Activated CD4-positive, alpha-beta T cell treated with anti-CD3 and anti-CD28 coated beads, Interleukin-2, Interleukin-4, amounts not matched to agents 100 ng/mL and 50 ng/mL, durations not matched to agents 16 hours and 8 hours (primary cell): ENCODE measurements at places on chromosomes 1 and 21.

DNA sequence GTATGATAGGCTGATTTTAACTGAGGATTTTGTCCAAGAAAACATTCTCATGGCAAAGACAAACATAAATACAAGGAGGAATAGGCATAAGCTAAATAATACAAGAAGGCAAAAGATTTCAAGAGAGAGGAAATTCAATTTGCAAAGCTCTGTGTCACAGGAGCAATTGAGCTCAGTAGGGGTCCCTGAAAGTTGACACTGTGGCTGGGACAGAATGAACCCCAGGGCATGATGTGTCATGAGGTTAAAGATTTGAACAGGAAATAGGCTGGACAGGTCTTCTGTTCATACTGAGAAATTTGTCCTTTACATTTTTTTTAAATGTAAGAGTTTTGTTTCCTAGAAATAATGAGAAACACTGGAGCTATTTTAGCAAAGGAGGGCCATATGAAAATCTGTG is 555.4 kb upstream of the NEGR1 start:
- DNase-seq = no peak

DNA sequence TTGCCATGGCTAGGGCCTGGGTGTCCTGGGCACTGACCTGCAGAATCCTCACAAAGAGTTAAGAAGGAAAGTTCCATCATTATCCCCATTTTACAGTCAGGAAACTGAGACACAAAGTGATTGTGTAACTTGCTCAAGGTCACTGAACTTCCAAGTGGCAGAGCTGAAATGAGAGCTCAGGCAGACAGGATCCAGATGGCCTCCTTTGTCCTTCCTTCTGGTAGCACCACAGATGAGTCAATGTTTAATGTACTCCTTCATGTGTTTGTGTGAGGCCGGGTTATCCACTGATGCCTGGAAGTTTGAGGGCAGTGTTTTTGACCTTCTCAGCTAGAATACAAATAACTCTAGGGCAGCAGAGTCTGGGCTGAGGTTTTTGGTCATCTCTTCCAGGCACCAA is 207.0 kb downstream of the TNR start:
- no peak for DNase-seq

GRCh38 chr1:109338608-109339007 is 31.8 kb upstream of the MYBPHL start:
- no peak for DNase-seq

GRCh38 chr1:150066838-150067183 is 765 bp upstream of the VPS45 start:
- peak; percentile 42 for DNase-seq

DNA sequence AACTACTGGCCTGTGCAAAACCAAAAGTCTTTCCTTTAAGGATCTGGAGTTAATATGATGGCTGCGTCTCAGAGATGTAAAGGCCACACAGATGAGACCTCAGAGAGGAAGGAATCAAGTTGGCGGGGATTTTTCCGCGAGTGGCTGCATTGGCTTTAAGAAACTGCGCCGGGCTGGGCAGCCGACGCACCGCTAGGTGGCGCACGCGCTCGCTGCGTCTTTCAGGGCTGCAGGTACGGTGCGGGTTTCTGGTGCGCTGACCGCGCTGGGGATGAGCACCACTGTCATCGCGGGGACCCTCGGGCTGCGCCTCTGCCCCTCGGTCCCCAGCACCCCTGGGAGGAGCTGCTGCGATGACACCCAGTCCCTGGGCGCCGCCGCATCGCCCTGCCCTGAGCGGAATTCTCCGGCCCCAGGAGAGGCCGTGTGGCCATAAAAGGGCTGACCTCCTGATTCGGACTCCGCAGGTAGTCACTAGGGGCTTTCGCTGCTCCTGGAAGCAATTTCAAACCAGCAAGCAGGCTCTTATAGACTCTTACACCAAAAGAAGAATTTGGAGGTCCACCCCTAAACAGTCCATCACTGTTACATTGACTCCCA is 241.0 kb downstream of the KCNJ6 start:
- peak; percentile 42 for DNase-seq

DNA sequence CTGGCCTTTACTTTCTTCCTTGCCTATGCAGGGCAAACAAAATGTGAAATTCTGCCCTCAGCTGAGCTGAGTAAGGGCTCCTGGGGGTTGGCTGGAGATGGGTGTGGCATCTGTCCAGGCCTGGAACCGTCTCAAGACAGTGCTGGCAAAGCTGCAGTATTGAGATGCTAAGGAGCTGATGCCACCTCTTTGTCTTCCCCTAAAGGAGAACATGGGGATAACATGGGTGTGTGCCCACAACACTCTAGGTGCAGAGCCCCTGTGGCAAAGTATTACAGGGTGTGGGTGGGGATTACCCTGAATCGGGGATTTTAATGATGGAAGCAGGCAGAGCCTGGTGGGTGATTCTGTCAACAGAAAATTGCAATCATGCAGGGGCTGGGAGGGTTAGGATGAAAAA is 2.5 kb upstream of the ST3GAL3 start:
- no peak for DNase-seq

DNA sequence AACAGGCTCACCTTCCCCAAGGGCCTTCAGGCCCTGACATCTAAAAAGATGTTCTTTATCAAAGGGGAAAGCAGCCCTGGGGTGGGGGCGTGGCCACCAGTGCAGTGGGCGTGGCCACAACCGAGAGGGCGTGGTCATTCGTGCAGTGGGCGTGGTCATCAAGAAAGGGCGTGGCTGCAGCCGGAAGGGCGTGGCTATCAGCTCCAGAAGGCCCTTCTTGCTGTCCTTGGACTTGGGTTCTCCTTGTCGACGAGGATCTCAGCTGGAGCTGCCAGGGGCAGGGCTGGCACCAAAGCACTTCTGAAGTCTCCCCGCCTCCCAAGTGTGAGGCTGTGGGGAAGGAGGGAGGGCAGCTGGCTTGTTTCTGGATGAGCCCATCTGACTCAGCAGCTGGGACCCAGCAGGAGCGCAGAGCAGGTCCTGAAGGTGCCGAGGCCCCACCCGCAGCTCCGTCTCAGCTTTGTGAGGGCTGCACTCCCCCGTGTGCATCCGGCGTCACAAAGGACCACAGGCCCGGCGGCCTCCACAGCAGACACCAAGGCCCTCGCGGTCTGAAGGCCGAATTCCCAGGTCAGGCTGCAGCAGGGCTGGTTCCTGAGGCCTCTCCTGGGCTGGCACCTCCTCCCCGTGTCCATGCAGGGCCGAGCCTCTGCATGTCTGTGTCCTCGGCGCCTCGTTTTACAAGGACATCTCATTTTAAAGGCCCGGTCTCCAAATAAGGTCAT is 12.8 kb downstream of the PDE9A start:
- no peak for DNase-seq

DNA sequence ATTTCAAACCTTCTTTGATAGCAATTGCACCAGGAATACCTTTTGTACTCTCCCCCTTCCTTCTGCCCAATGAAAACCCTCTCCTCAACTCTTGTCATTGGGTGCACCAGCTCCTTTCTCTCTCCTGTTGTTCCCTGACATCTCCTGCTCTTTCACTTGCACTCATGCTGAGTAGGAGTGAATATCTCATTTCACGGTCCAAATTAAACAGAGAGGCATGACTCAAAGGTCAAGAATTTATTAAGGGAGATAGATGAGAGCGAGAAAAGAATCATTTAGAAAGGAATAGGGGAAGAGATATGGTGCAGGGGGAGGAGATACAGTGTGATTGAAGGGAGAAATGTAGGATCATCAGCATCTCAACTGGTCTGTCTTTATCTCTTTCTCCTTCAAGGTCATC is 22.1 kb downstream of the AIM2 start:
- no peak for DNase-seq

DNA sequence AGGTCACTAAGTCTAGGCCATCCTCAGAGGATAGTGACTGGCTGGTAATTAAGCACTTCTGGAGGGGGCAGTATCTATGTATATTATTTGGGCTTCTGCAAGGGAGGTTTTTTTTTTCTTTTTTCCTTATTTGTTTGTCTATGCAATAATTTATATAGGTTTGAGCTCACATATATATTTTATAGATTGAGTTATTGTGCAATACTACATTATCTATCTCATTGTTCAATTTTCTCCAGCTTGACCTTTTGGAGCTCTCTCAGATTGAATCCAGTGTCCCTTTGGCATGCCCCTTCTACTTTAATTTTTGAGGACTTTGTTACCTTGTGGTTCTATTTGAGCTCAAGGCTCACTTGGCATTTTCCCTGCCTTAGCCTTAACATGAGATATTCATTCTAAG is 852.1 kb downstream of the KCNT2 start:
- no peak for DNase-seq

- DNase-seq = peak; percentile 42
Measured at GRCh38 chr1:180386745-180387367, 115.5 kb downstream of the ACBD6 start.

DNA sequence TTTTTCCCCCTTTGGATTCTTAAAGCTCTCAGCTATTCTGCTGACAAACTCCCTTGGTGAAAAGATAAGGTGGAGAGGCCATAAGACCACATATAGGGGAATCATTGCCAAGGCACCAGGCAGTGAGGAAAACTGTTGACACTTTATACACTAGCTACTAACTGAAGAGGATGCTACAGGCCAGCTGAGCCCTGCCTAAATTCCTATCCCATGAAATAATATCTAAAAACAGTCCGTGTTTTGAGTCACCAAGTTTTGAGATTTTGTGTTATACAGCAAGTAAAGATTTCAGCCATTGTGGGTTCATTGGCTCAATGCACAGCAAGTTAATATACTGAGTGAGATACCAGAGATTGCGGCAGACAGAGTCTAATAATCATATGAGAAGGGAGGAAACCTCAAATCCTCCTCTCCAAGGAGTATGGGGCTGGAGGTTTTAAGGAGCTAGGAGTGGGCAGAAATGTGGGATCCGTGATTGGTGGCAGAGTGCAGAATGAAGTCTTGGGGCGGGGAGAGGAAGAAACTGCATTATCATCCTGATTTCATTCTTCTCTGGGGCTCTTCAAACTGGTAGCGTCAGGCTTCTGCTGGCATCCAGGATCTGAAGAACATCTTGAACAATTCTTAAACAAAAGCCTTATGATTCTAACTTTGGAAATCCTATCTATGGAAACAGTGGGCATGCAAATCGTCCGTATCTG is 9.2 kb downstream of the CLDN8 start:
- DNase-seq = no peak

- DNase-seq = no peak
Measured at GRCh38 chr1:159829273-159829634, 2.6 kb downstream of the SLAMF8 start.

DNA sequence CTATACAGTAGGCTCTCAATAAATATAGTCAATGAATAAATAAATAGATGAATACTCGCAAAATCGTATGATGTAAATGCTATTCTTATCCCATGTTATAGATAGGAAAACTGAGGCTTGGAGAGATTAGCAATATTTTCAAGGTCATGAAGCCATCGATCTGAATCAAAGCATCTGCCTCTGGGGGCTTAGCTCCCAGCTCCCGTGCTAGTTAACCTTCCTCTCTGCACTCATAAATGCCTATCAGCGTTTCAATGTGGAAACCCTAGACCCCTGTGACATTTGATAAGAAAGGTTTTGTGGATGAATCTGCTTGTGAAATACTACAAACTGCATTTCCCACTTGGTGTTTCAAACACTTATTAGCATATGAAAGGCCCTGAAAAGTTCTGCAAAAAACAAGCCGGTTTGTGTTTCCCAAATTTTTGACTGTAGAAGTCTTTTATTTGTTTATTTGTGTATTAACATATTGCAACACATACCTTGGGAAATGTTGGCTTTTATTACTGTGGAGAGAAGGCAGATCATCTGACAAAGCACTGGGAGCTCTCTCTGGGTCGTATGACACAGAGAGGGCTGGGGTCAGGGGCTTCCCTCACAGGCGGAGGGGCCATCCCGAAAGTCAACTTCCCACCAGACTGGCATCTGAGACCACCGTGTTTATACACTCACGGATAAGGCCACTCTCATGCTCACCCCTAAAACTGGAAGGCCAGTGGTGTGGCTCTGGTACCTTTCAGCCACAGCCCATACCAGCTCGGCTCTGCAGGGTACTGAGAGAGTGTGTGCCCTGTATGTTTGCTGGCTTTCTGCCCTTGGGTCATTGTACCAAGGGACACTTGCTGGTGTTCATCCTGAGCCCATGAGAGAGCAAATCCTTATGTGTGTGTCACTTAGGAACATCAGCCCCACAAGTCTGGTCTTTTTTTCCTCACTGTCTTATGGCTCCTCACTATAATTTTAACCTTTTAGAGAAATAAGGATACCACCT is 993 bp upstream of the PROK1 start:
- no peak for DNase-seq

DNA sequence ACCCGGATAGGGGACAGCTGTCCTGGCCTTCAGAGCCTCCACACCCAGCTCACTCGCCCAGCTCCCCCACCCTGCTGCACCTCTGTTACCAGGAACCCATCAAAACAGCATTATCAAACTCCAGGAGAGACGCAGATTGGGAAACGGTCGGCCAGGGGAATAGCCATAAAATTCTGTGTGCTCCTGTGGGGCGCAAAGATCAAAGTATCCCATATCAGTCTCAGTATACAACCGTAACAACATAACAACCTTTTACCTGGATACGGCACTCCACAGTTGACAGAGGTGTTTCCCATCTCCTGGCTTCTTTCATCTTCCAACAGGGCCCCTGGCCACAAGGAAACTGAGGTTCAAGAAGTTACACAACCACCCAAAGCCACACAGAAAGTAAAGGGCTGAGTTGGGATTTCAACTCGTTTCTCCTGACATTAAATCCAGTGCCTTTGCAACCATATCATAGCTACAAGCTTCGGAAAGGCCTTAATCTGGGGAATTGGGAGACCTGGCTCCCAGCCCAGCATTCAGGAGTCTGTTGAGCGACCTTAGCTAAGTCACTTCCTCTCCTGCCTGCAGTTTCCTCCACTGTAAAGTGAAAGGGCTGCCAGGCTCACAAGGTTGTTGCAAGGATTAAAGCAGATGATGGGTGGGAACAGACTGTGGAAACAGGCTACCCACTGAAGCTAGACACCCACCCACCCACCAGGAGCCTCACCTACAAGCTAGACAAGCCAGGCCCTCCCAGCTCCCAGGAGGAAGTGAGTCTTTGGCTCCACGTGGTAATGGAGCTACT is 8.1 kb upstream of the EPHB2 start:
- DNase-seq = no peak

DNA sequence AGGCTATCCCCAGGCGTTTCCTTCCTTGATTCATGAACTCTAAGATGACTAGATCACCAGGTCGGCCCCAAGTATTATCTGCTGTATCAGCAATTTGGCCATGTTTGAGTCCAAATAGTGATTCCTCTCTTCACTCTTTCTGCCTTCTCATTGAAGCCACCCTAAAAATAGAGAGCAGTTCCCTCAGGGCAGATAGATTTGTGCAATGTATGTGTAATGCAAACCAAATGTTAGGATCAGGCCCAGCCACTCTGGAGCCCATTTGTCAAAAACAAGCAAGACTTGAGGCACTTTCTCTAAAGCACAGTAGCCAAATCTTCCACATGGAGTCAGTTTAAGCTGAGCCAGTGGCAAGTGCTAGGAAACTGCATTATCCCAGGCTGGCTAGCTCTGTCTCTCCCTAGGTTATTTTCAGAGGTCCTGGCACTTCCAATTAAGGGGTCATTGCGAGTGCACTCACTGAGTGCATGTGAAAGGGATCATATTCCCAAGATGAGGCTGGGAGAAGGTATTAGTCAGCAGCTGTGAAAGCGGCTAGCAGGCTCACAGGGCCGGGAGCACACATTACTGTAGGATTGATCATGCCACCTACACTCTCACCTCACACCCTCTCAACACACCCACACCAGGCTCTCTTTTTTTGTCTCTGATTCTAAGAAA is 97.9 kb upstream of the RAB3GAP2 start:
- DNase-seq = no peak

- peak; percentile 51 for DNase-seq
Measured at GRCh38 chr1:176073524-176074157, 133.4 kb downstream of the COP1 start.
